ENCODE measurements at places on chromosomes 6 and 20.

- DNase-seq: no peak
Observed at GRCh38 chr6:157556144-157556645, 175.2 kb downstream of the ZDHHC14 start.

- DNase-seq: no peak
Observed at GRCh38 chr6:31919624-31920303, 7.8 kb upstream of the C2 start.

- DNase-seq: no peak
Observed at GRCh38 chr6:34027445-34027936, 118.4 kb downstream of the GRM4 start.

GRCh38 chr6:128139519-128139918 lies 238.7 kb upstream of the THEMIS start:
- no peak for DNase-seq

DNA sequence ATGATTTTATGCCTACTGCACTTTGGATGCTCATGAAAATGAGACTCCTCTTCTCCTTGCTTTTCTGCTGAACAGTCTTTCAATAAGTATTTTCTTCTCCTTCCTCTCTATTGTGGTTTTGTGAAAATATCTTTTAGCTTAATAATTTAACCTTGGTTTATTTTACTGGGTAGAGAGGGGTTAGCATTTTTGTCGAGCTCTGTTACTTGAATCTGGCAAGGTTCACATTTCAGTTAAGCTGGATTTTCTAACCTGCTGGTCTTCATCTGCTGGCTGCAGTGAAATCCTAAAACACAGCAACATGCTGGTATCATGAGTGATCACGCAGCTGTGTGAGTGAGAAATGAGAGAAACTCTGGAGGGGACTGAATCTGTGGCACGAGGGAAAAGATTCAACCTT lies 222.7 kb upstream of the NOX3 start:
- no peak for DNase-seq

DNA sequence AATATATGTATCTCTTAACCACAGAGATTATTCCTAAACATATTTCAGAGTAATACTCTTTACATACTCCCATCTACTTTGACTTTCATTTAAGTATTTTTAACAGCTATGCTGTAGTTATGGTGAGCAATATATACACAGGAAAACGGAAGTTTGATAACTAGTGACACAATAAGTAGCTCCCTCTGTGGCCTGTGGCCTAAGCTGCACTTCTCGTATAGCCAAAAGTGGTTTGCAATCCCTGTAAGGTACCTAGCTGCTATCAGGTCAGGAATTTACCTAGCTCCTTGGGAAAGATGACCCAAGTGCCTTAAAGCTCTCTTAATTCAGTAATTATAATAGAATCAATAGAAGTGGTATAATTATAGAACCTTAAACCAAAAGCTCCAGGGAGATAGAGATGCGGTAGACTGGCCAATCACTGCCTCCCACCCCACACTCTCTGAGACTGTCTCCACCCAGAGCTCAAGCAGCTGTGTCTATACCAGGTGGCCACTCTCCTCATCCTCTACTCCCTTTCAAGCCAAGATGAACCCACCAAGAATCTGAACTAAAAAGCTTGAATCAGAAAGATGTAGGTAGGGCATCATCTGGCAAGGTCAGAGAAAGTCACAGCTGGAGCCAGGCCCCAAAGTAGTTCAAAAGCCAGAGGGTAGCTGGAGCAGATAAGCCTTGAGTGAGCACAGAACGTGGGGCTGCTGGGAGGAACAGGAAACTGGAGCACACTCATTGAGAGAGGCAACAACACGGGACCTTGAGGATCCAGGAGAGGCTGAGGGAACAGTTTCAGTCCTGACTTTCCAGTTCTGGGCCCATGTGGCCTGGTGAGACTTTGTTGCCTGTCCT lies 84.9 kb upstream of the ASF1A start:
- DNase-seq: no peak

DNA sequence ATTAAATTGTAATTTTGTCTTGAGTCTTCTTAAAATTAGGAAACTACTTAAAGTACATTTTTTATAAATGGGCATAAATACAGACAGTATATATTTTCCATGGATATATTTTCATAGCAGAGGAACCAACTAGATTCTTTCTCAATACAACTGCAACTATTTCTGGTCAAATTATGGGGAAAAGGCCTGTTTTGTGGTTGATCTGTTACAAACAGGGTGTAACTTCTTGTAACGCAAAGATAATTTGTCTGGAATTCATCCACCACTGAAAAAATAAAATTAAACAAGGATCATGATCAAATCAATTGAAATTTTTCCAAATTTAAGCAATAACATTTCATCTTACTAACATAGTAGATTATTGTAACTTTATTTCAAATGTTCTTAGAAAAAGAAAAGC lies 67.2 kb upstream of the RNF146 start:
- DNase-seq: no peak

GRCh38 chr6:96613291-96613999 lies 50.5 kb downstream of the FHL5 start:
- no peak for DNase-seq

DNA sequence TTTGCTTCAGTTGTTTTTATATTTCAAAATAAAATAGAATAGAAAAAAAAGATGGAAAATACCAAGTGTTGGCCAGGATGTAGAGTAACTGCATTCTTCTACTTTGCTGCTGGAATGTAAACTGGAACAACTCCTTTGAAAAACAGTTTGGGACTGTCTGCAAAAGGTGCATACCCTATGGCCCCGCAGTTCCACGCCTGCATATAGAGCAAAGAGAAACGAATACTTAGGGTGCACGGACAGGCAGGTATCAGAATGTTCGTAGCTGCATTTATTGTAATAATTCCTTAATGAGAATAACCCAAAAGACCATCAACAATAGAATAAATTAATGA lies 603 bp upstream of the RAB23 start:
- no peak for DNase-seq

DNA sequence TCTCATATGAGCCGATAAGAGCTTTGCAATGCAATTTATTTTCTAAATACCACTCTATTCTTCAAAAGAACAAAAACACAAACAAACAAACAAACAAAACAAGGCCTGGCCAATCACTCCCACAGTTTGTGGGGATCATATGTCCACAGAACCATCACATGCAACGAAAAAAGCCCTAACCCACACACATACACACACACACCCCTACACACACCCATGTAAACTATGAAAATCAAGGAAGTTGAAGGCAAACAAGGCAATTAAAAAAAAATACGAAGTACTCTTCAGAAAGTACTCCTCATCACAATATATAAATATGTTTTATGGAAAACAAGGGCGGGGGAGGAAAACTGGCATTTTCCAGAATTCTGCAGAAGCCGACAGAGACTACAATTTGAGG lies 66.2 kb upstream of the PTGIS start:
- no peak for DNase-seq

GRCh38 chr20:1368448-1369199 lies 24.2 kb downstream of the FKBP1A start:
- no peak for DNase-seq

DNA sequence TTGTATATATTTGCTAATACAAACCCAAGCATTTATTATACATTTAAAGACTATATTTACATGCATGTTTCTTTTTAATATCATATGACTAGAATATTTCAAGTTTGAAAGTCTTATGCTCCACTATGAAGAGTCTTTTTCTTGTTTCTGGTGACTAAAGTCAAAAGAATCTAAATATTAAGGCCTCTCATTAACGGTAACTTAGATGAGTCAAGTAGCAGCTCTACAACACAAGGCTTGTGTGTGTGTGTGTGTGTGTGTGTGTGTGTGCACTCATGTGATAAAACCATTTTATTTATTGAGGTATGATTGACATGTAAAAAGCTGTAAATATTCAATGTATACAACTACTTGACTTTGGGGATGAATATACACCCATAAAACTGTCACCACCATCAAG lies 275.6 kb downstream of the TFAP2B start:
- no peak for DNase-seq

DNA sequence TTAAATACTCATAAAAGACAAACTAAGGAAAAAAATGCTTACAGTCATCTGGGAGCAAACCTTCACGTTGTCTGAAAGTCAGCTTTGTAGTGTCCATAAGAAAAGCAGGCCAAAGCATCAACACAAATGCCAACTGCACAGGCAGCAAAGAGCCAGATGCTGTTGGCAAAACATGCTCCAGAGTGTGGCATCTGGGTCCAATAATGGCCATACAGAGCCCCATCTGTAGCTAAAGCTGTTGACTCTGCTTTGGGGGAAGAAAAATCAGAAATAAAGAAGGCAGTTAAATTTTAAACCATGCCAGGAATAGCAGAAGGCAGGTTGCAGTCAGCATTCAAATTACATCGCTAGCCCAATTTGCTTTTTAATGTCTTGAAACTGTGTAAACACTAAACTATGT lies 776.3 kb downstream of the EYS start:
- DNase-seq: peak; percentile 46

GRCh38 chr6:167247814-167248595 lies 43.1 kb upstream of the UNC93A start:
- DNase-seq: no peak

- no peak for DNase-seq
Observed at GRCh38 chr6:43858161-43859153, 88.4 kb downstream of the VEGFA start.

DNA sequence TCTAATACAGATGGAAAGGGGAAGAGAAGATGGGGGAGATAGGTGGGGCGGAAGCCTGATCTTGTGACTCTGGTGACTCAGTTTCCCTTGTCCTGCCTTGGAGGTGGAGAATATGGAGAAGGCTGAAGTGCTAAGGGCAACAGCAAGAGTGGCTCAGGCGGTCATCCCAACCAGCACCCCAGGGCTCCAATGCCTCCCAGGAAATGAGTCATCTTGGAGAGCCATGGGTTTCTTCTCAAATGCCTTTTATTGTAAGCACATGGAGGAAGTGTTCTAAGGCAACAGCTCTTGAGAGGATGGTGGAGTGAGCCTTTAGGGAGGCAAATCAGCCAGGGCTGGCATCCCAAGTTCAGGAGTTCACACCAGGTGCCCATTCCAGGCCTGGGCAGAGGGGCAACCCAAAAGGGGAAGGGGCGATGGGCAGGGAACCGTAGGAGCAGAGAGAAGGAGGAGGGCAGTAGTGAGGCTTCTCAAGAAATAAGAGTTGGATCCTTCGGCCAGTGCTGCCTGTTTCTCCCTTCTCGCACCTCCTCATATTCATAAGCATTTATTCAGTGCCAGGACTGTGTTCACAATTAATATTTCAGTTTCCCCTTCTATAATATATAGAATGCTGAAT lies 13.2 kb upstream of the AHCY start:
- DNase-seq: no peak

DNA sequence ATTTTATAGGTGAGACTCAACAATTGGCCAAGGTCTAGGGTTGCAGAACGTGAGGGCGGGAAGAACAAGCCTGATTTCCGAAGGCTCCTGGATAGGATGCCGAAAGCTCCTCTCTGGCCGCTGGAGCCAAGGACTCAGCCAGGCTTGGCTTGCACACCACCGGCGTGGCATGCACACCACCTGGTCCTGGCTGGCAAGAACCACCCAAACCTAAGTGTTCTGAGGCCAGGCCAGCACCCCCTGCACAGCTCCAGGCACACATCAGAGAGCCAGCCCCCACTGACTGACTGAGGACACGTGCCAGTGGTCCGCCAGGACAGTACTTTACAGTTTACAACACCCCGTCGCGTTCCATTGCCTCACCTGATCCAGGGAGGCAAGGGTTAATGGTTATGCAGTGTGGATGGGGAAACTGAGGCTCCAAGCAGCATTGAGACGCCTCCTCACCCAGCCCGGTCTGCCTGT lies 414 bp downstream of the TGM2 start:
- no peak for DNase-seq

DNA sequence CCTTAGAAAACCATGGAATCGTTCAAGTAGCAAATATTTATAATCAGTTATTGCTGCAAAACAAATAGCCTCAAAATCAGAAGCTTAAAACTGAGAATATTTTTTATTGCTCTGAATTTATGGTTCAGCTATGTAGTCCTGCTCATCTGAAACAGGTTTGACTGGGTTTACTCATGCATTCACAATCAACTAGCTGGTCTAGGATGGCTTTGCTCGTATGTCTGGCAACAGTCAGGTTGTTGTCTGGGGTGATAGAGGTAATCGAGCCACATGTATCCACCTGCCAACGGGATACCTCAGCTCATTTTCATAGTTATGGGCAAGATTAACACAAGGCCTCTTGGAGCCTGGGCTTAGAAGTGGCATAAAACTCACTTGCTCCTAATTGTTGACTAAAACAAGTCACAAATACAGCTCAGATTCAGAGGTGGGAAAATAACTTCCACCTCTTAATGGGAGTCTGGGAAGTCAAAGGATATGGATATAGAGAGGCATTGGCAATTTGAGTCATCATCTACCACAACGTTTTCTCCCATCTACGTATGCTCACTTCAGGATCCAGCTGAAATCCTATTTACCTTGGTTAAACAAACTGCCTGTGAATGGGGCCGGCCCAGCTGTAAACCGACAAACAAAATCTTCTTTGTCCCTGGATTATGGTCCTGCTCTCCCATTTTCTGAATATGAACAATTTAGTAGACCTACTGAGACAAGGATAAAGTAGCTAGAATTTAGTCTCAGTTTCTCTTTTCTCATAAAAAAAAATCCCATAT lies 54.5 kb upstream of the TENT5A start:
- peak; percentile 98 for DNase-seq

GRCh38 chr6:1738558-1739081 lies 128.9 kb downstream of the FOXC1 start:
- DNase-seq: no peak

GRCh38 chr20:31590717-31591225 lies 14.3 kb upstream of the ID1 start:
- DNase-seq: no peak

GRCh38 chr6:157699777-157700636 lies 123.0 kb upstream of the SNX9 start:
- peak; percentile 8 for DNase-seq

- DNase-seq: no peak
Observed at GRCh38 chr6:21457647-21458046, 135.9 kb upstream of the SOX4 start.

GRCh38 chr20:45011108-45011526 lies 44.8 kb downstream of the STK4 start:
- DNase-seq: peak; percentile 39

DNA sequence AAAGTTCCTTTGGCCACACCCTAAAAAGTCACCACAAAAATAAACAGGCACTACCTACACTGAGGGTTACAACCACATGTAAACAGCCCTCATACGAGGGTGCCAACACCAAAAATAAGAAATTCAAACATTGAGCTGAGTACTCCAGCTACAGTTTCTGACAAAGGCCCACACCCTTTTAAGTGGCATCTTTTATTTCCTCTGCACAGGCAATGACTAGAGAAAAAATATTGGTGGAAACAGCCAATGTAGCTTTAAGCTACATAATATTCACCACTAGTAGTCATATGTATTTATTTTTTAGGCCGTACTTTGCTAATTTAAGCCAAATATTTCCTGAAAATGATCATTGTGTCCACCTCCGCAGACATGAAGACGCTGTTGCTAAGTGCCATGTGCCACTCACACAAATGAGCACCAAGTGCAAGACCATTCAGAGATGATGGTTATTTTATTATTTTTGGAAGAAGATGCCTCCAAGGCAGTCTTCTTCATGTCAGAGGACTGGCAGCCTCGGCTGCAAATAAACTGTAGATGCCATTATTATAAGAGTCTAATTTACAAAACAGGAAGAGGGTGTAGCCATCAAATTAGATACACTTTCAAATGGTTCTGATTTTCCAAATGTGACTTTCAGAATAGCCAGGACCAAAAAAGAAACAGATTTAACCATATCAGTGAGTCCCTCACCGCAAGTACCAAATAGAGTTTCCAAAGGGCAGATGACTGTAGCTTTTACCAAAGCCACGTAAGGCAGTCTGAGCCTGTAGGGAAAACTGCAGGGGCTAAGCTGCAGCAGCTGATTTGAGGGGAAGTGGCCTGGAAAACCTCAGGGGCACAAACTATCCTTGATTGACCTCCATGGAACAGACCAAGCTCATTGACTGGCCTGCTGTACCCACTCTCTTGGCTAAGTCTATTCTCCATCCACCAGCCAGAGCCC lies 13.4 kb downstream of the CYP24A1 start:
- DNase-seq: no peak

Measured in NCI-H526 treated with DMSO at 0.1 percent for 48 hours (cell line).